Activated naive CD8-positive, alpha-beta T cell treated with anti-CD3 and anti-CD28 coated beads for 36 hours (primary cell): ENCODE measurements at places on chromosomes 11 and 22. TPM values are rescaled to one million over a fixed set of nuclear protein-coding genes. Genes with fewer than 3 reads are reported as not detected.

DNA sequence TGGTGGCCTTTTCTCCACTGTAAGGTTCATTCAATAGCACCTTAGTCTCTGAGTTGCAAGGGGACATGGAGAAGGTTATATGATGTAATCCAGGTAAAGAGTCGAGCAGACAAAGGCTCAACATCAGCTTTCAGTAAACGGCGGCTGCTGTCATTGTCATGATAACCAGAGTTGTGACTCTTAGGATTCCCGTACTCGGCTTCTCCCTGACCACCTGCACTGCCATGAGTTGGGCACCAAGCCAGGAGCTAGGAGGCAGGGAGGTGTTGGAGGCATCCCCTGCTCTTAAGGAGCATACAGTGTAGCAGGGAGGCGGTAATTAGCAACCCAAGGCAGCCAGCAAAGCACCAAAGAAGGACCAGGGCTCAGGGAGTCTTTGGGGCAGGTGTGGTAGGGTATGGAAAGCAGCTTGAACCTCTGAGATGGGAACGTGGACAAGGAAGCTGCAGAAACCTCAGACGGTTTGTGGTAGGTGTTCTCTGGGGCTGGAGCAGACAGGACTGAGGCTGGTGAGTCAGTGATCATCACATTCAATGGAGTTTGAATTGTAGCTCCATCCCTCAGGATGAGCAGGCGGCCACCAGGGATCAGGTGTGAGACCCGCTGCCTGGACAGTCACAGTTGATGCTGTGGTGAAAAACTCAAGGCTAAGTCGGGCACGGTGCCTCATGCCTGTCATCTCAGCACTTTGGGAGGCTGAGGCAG lies 31.7 kb downstream of the LIF start:
- DNase-seq = no peak

DNA sequence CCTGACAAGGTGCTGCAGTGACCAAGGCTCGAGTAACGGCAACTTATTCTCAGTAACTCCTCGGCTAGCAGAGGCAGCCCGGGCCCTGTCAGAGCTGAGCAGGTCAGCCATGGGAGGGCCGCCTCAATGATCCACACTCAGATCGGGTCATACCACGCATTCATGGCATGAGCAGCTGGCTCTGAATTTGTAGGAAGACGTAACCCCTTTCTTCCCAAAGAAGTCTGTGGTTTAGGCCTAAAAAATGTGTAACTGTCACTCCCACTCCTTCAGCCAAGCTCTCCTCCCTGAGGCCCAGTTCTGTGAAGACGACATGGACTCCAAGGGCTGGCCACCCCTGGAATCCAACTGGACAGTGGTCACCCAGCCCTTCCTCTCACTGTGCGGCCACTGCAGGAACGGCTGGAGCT lies 30.0 kb downstream of the PPP2R1B start:
- no peak for DNase-seq

DNA sequence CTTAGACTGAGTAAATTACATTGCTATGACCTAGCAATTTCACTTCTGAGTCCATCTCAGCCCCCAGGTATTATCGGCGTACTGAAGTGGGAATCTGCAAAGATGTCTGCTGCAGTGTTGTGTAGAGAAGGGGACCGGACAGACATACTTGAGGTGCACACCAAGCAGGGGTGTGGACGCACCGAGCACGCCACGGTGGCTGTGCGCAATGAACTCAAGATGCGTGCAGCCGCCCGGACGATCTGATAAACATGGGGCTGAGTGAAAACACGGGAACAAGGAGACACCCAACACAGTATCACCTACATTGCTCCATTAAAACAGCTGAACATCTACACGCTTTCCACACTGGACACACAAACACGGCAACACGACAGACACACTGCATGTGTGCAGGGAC lies 454.3 kb downstream of the OPCML start:
- no peak for DNase-seq

KDM4E gene
- total RNA-seq = not detected

NELL1 gene
- total RNA-seq = not detected

KCNJ5 gene
- total RNA-seq = not detected

DNA sequence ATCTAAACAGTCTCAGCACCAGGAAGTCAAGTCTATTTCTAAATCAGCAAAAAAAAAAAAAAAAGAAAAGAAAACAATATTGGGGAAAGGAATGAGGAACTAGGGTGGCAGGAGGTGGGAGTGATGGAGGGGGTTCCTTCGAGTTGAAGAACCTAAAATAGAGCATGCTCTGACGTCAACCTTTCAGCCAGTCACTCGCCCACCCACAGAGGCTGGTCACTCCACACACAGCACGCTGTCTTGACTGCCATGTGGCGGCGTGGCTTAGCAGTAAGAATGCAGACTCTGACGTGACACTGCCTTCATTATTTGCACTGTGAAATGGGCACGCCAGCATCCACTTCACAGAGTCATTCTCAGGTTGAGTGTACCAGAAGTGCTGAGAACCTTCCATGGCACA lies 48.3 kb downstream of the LARGE1 start:
- no peak for DNase-seq

PAMR1 gene
- total RNA-seq = not detected
